ENCODE measurements at places on chromosomes 13 and 19.

- DNase-seq: peak; percentile 63
These were observed 534 bp downstream of the STK24 start for GRCh38 chr13:98576200-98576945.

DNA sequence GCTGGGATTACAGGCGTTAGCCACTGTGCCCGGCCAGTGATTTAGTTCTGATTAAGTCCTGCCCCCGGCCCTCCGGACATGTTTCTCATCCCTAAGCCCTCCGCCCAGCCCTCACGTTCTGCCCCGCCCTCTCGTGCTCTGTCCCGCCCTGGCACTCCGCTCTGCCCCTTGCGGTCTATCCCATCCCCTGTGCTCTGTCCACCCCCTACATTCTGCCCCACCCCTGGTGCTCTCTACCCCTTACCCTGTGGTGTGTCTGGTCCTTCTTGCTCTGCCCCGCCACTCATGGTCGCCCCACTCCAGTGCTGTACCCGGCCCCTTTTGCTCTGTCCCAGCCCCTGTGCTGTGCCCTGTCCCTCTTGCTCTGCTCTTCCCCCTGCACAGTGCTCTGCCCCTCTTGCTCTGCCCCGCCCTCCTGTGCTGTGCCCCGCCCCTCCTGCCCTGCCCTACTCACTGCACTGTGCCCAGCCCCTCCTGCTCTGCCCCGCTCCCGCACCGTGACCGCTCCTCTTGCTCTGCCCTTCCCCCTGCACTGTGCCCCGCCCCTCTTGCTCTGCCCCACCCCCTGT lies 3.0 kb downstream of the GTPBP3 start:
- no peak for DNase-seq

DNA sequence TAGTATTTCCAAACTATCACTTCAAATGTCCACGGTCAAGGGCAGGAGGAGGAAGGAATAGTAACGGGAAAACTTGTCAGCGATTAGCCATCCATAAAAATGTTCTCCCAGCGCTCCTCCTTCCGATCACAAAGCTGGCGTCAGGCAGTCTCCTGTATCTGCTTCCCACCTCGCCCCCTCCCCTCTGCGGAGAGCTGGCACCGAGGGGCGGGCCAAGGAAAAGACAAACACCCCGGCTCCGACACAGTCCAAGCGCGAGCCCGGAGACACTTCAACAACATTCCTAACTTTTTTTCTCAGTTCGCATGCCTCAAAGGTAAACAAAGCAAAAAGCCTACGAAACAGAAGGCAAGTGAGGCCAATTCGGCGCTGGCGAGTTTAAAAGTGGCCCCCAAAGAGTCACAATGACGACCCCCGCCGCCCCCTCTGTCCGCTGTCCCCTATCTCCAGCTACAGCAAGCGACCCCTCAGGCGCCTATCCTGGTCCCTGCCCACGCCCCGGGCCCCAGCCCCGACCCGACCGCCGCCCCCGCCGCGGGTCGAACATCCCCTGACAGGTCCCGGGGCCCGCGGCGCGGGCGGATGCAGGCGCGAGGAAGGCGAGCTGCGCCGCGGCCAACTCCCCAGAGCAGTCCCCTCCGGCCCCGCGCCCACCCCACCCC lies 736 bp downstream of the SMAD9 start:
- DNase-seq: peak; percentile 45

GRCh38 chr19:7328647-7329046 lies 20.1 kb upstream of the ARHGEF18 start:
- no peak for DNase-seq

- DNase-seq: no peak
These were observed 53.3 kb upstream of the RAP2A start for GRCh38 chr13:97380696-97381095.

DNA sequence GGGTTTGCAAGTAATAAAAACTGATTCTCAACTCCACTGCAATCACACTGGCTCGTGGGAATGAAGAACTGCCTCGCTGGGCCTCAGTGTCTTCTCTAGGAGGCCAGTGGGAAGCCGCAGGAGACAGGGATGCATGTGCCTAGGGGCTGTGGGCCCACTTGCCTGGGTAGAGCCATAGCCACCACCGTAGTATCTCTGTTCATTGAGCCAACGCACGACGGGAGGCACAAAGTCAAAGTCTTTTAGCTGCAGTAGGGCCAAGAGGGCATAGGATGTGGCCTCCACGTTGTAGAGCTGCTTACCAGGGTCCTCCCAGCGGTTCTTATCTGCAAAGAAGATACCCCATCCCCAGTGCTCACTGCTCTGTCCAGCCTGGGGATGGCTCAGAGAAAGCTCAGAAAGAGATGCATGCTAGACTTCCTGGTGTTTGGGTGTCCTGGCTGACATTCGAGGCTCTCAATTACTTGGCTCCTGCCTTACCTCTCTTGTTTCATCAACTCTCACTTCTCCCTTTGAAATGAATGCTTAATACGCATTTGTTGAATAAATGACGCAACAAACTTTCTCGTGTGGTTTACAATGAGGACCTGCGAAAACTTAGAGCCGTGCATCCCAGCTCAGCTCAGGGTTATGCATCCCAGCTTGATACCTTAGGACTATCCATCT lies 16.1 kb upstream of the TNFSF14 start:
- no peak for DNase-seq

DNA sequence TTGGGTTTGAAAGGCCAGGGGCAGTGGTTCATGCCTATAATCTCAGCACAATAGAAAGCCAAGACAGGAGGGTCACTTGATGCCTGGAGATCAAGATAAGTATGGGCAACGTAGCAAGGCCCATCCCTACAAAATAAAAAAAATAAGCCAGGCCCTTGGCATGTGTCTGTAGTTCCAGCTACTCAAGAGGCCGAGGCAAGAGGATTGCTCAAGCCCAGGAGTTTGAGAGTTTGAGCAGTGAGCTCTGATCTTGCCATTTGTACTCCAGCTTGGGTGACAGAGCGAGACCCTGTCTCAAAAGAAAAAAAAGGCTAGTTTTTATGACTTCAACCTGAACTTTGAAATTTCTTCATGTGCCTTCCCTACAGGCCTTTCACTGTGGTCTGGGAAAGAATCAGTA lies 5.2 kb upstream of the ZNF480 start:
- no peak for DNase-seq

DNA sequence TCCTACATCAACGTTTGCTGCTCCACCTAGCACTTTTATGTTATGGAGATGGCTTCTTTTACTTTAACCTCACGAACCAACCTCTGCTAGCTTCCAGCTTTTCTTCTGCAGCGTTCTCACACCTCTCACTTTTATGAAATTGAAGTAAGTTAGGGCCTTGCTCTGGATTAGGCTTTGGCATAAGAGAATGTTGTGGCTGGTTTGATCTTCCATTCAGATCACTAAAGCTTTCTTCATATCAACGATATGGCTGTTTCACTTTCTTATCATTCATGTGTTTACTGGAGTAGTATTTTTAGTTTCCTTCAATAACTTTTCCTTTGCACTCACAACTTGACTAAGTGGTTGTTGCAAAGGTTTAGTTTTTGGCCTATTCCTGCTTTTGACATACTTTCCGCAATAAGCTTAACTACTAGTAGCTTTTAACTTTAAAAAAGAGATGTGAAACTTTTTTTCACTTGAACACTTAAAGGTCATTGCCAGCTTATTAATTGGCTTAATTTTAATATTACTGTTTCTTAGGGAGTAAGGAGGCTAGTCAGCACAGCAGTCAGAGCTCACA lies 60.0 kb upstream of the SPRY2 start:
- DNase-seq: no peak

DNA sequence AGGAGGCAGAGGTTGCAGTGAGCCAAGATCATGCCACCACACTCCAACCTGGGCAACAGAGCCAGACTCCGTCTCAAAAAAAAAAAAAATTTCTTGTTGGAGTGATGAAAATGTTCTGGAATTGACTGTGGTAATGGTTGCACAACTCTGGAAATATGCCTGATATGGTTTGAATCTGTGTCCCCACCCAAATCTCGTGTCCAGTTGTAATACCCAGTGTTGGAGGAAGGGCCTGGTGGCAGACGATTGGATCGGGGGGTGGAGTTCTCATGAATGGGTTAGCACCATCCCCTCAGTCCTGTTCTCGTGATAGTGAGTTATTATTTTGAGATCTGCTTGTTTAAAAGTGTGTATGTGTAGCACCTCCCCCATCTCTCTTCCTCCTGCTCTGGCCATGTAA lies 41.1 kb upstream of the MAP3K10 start:
- DNase-seq: no peak

DNA sequence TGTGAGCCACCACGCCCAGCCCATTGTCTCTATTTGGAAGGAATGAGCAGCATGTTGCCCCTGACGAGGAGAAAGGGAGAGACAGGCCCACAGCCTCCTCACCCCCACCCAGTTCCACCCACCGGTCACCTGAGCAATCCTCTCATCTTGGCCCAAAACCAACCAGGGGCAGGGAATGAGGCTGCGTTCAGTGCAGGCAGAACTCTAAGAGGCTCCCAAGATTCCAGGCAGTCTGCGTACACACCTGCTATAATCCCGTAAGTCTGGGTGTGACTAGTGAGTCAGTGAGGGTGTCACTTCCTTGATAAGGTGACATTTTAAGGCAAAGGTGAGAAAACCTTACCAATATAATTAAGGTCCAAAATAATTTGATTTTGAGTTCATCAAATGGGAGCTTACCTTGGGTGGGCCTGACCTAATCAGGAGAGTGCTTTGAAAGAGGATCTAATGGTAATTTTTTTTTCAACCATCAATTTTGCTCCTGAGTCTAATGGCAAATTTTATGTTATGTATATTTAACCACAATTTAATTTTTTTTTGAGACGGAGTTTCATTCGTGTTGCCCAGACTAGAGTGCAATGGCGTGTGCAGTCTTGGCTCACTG lies 26.9 kb upstream of the KLF2 start:
- DNase-seq: no peak

- no peak for DNase-seq
These were observed 8.2 kb upstream of the MEIS3 start for GRCh38 chr19:47427241-47428176.

GRCh38 chr19:50315773-50316448 lies 13.3 kb downstream of the KCNC3 start:
- peak; percentile 87 for DNase-seq

DNA sequence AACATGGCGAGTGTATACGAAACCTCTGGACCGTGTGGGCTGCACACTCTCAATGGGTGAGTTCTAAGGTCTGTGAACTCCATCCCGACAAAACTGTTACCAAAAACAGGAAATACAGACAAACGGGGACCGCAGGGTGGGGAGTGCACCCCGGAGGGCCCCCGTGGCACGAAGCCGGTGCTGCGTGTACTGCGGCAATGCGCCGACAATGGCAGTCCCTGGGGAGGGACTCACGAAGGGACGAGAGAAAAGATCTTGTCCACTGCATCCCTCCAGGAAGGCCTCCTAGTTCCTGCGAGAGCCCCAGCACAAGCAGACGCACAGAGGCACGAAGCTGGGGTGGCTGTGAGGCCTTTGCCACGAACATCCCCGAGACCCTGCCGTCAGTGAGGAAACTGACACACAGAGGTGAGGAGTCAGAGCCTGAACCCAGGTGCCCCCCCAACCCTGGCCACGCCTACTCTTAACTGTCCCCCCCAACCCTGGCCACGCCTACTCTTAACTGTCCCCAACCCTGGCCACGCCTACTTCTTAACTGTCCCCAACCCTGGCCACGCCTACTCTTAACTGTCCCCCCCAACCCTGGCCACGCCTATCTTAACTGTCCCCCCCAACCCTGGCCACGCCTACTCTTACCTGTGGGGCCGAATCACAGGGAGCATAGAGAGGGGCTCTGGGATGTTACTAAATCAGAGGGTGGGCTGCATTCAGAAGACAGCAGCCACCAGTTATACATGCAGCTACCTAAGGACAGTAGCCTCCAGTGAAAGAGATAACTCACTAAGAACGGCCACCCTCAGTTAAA lies 4.2 kb downstream of the MED16 start:
- no peak for DNase-seq

- no peak for DNase-seq
These were observed 28.8 kb downstream of the FOXO1 start for GRCh38 chr13:40637643-40638042.

Measured in spinal cord (tissue), 10 donors.